ELF-1 (cell line): ENCODE measurements at places on chromosomes 11 and 22.

GRCh38 chr11:75597636-75598035 is 35.6 kb downstream of the SERPINH1 start:
- peak; percentile 76 for DNase-seq

- DNase-seq, result peak; percentile 14
Measured at GRCh38 chr11:124793466-124794278, 6.5 kb downstream of the MSANTD2 start.

DNA sequence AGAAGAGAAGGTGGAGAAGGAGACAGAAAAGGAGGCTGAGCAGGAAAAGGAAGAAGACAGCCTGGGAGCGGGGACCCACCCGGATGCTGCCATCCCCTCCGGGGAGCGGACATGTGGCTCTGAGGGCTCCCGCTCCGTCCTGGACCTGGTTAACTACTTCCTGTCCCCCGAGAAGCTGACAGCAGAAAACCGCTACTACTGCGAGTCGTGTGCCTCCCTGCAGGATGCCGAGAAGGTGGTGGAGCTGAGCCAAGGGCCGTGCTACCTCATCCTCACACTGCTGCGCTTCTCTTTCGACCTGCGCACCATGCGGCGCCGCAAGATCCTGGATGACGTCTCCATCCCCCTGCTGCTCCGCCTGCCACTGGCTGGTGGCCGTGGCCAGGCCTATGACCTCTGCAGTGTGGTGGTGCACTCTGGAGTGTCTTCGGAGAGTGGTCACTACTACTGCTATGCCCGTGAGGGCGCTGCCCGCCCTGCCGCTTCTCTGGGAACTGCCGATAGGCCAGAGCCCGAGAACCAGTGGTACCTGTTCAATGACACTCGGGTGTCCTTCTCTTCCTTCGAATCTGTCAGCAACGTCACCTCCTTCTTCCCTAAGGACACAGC is 21.4 kb downstream of the USP35 start:
- no peak for DNase-seq

DNA sequence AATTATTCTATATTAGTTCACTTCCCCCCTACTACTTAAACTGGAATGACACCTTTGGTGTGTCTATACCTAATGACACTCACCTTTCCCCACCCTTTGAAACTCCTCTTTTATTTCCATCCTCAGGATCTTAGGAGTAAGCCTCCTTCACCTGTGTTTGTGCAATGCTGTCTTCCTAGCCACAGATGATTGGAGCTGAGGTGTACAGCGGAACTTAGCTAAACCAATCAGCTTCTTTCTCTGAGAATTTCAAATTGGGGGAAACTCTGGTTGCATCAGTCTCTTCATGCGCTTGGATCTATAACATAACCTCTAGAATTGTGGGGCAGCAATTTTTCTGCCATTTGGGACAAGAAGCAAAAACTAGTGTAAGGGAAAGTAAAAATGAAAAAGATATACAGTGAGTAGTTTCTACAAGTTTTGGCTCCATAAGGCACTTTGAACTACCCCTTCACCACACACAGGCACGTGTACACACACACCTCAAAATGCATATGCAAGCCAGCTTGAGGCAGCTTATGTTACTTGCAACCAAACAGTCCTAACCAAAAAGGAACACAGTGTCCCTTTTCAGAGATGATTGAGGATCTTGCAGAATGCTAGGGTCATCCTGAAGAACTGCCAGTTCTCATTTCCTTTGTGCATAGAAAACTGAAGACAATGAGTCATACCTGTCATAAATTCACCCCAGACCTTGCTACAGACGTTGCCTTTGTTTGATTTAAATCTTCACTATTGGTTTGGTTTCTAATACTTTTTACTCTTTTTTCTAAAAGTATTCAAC is 36.0 kb upstream of the LDLRAD3 start:
- DNase-seq, result no peak

DNA sequence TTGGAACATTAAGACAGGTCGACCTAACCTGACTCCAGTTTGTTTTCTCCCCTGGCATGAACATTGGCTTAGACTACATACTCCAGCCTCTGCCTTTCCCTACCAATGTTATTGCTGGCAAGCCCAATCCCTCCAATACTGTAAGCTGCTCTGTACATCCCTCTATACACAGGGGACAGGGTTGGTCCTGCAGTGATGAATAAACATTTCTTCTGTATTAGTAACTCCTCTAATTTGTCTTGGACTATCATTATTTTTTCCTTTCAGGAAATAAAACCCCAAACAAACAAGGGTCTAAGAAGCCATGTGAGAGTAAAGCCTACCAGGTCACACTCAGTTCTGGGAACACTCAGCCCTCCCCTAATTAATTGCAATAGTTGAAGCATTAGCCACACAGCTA is 35.1 kb upstream of the FJX1 start:
- no peak for DNase-seq

GRCh38 chr11:109486129-109486528 is 64.1 kb downstream of the C11orf87 start:
- DNase-seq, result no peak
